ENCODE measurements at places on chromosomes 6 and 20. TPM values are rescaled to one million over a fixed set of nuclear protein-coding genes. Genes with fewer than 3 reads are reported as not detected.

The EGFL8 gene
- 6.1 TPM for total RNA-seq

The TAF8 gene
- total RNA-seq = 15.1 TPM

The STK35 gene
- total RNA-seq = 18.7 TPM

The EHMT2 gene
- total RNA-seq = 39.0 TPM

The SLC22A2 gene
- not detected for total RNA-seq

The POPDC3 gene
- 5.0 TPM for total RNA-seq

The SDC4 gene
- 64.3 TPM for total RNA-seq

The PSORS1C2 gene
- total RNA-seq = not detected

The CALHM4 gene
- total RNA-seq = not detected

The FOXS1 gene
- 0.82 TPM for total RNA-seq

The C6orf163 gene
- total RNA-seq = 3.0 TPM

The DEFB119 gene
- not detected for total RNA-seq

The SYNDIG1 gene
- not detected for total RNA-seq

The RNF5 gene
- 88.0 TPM for total RNA-seq

The LY6G5B gene
- total RNA-seq = 2.6 TPM

The MROH8 gene
- 3.5 TPM for total RNA-seq

The MYB gene
- total RNA-seq = 0.47 TPM

The STMND1 gene
- not detected for total RNA-seq

The SYTL3 gene
- 4.4 TPM for total RNA-seq

The MTO1 gene
- total RNA-seq = 17.7 TPM

The MED20 gene
- 22.0 TPM for total RNA-seq

The TCF15 gene
- 20.4 TPM for total RNA-seq

The THBS2 gene
- 2.6 TPM for total RNA-seq

The HLA-DRB1 gene
- total RNA-seq = 20.4 TPM

The PTCRA gene
- total RNA-seq = not detected

The LIME1 gene
- total RNA-seq = 10.8 TPM

The MYCT1 gene
- 156 TPM for total RNA-seq

The TRIM31 gene
- total RNA-seq = not detected

The SCRT2 gene
- not detected for total RNA-seq

The SLC13A3 gene
- total RNA-seq = 0.10 TPM

All from glomerular endothelial cell (primary cell).